ENCODE measurements at places on chromosomes 5 and 9. TPM values are rescaled to one million over a fixed set of nuclear protein-coding genes. Genes with fewer than 3 reads are reported as not detected.

ENTREP1 gene
- polyA plus RNA-seq, result 0.94 TPM

HACD4 gene
- 1.3 TPM for polyA plus RNA-seq

EIF4EBP3 gene
- polyA plus RNA-seq, result 6.6 TPM

GMCL2 gene
- polyA plus RNA-seq, result not detected

FGFR4 gene
- polyA plus RNA-seq, result 75.6 TPM

ADAMTSL2 gene
- 1.5 TPM for polyA plus RNA-seq

PCDHGA5 gene
- polyA plus RNA-seq, result not detected

SVEP1 gene
- 4.7 TPM for polyA plus RNA-seq

TPM2 gene
- 166 TPM for polyA plus RNA-seq

UGT3A1 gene
- polyA plus RNA-seq, result 29.2 TPM

SPINK1 gene
- polyA plus RNA-seq, result 2,511 TPM
